ENCODE measurements at places on chromosomes 3 and 15.

DNA sequence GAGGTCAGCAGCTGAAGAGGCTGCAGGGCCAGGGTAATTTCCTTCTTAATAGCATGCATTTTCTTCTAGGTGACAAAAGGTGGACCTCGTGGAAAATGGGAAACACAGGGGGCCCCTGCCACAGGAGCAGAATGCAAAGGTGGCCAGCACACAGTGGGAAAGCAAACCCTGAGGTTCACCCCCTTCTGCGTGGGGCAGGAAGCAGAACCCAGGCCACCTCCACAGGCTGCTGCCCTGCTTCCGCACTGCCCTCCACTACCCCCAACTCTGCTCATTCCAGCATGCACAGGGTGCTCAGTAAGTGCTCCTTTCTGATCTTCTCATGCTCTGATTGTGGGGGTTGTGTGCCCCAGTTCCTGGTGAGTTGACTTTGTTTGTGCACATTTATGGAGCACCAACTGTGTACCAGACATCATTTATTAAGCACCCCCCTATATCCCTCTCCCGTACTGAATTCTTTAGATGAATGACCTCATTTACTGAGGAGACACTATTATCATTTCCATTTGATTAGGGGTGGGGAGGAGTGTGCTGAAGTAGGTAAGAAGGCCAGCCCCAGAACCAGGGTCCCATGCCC, 12.7 kb upstream of the FGD5 start:
- DNase-seq = no peak

- DNase-seq = no peak
Observed at GRCh38 chr15:54033356-54033860, 55.2 kb downstream of the UNC13C start.

GRCh38 chr3:186237915-186238314, 124.1 kb downstream of the DGKG start:
- DNase-seq = no peak

DNA sequence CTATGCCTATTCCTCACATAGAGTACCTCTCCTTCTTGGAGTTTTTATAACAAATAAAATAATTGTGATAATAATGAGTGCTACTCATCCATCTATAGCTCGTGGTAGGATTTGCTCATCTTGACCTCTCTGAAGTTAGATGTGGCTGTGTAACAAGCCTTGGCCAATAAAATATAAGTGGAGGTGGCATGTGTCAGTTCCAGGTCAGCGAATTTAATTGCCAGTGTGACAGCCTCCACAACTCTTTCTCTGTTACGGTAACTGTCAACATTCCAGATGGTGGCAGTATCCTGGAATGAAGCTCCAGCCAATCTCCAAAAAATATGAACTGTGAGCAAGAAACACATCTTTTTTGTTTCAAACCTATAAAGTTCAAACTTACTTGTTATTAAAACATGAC, 13.8 kb downstream of the CLRN1 start:
- no peak for DNase-seq
